ENCODE measurements at places on chromosomes 2 and 18. TPM values are rescaled to one million over a fixed set of nuclear protein-coding genes. Genes with fewer than 3 reads are reported as not detected.

- DNase-seq = peak; percentile 37
These were observed 51.2 kb downstream of the CLIP4 start for GRCh38 chr2:29166242-29167039.

DNA sequence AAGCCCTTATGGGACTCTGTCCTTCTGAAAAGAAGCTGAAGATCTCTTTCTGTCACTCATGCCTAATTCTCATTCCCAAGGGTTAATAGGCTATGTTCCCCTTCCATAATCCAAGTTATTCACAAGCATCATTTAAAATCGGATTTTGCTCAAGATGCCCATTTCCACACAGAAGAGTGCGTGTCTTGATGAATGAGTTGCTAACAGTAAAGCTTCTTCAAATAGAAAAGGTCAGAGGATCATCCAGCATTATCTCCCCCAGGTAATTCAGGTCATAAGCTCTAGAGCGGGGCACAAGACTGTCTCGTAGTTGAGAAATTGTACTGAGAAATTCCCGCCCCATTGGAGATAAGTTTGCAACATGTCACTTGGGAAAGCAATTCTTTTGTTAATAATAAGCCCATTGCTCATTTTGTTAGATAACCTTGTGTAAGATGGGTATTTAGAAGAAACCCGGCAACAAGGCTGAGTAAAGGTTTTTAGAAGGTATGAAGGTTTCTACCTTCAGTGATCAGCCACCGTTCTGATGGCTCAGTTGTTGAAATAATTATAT, 290.7 kb upstream of the EPAS1 start:
- DNase-seq = no peak

DNA sequence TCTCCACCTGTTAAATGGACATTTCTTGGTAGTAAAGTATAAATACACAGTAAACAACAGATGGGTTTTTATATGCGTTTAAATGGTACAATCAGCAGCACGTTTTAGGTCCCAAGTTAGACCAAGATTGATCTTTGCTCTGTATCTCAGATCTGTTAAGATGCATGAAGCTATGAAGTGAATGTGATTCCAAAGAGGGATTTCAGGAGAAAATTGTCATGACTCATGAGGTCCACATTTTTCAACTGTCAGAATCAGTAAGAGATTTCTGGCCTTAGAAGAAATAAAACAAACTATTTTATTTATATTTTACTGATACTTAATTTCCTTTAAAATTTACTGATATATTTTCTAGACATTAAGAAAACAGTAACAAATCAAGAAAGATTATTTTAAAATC, 142.7 kb downstream of the EML6 start:
- DNase-seq = no peak

The VIT gene
- polyA plus RNA-seq = not detected

The SLC14A1 gene
- 0.53 TPM for polyA plus RNA-seq

GRCh38 chr18:11309172-11309571, 159.8 kb upstream of the PIEZO2 start:
- peak; percentile 26 for DNase-seq

The MAL gene
- polyA plus RNA-seq = not detected

- peak; percentile 89 for DNase-seq
These were observed 108.3 kb downstream of the ARL6IP6 start for GRCh38 chr2:152826581-152827279.

- no peak for DNase-seq
These were observed 313.7 kb upstream of the MGAT5 start for GRCh38 chr2:133940134-133940533.

DNA sequence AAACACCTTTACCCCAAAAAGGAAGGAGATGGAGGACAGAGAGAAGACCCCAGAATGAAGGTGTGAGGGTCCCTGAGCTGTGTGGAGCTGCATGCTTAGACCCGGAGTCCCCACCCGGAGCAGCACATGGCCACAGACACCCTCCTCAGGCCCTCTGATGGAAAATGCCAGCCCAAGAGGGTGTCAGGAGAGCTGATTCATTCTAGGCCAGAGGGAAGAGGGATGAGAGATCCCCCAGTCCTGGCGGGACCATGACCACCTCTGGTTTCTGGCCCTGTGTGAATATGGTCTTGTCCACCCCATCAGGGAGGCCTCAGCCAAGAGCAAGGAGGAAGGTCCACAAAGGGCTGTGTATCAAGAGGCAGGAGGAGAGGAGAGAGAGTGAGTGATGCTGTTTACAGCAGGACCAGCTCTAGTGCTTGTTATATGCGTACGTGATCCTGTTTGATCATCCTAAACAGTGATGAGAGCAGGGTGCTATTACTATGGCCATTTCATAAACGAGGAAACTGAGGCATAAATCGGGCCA, 186.6 kb upstream of the HAAO start:
- no peak for DNase-seq

- DNase-seq = no peak
These were observed 49.0 kb downstream of the NCOA1 start for GRCh38 chr2:24540011-24540477.

DNA sequence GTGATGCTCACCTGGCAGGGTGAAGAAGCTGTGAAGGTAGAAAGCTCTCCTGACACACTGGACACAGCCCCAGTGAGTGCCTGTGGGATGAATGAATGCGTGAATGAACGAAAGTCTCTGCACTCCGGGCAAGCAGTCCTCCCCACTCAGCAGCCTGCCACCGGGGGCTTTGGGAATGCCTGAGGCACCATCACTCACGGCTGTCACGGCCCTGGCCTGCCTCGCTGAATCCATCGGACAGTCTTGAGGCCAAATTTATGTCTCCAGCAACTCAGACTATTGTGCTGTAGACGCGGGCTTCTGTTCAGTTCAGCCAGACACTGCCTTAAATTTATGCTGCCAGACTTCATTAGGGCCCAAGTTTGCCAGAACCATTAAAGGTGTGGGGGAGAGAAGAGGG, 62.9 kb upstream of the TEX51 start:
- DNase-seq = no peak

The CCDC68 gene
- polyA plus RNA-seq = 0.18 TPM

GRCh38 chr2:232971744-232972143, 41.3 kb downstream of the NGEF start:
- DNase-seq = no peak

GRCh38 chr2:119333360-119333759, 33.3 kb downstream of the C2orf76 start:
- DNase-seq = peak; percentile 30

The EVX2 gene
- polyA plus RNA-seq = not detected
